ENCODE measurements at places on chromosomes 11 and 22.

DNA sequence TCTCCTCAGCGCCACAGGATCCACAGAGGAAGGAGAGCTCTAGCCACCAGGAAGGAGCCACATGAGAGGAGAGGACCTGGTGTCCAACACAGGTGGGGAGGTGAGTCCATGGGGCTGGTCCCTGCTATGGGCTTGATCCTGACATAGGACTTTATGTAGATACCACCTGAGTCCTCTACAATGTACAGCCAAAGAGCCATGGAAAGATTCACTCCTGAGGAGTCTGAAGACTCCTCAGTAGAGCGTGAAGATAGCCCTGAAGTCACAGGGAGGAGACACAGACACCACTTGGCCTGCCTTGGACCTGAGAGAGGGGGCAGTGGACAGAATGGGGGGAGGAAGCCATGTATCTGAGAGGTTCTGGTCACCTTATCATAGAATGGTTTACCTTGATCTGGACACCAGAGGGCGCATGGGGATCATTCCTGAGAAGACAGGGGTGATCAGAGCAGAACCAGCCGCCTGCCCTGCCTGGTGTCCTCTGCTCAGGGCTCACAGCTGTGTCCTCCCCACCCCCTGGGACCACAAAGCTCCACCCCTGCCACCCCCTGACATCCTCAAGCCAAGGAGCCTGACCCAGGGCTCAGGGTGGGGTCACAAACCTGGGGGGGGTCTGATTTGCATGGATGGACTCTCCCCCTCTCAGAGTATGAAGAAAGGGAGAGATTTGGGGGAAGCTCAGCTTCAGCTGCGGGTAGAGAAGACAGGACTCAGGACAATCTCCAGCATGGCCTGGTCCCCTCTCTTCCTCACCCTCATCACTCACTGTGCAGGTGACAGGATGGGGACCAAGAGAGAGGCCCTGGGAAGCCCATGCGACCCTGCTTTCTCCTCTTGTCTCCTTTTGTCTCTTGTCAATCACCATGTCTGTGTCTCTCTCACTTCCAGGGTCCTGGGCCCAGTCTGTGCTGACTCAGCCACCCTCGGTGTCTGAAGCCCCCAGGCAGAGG, 77.0 kb downstream of the ZNF280B start:
- DNase-seq = peak; percentile 27

DNA sequence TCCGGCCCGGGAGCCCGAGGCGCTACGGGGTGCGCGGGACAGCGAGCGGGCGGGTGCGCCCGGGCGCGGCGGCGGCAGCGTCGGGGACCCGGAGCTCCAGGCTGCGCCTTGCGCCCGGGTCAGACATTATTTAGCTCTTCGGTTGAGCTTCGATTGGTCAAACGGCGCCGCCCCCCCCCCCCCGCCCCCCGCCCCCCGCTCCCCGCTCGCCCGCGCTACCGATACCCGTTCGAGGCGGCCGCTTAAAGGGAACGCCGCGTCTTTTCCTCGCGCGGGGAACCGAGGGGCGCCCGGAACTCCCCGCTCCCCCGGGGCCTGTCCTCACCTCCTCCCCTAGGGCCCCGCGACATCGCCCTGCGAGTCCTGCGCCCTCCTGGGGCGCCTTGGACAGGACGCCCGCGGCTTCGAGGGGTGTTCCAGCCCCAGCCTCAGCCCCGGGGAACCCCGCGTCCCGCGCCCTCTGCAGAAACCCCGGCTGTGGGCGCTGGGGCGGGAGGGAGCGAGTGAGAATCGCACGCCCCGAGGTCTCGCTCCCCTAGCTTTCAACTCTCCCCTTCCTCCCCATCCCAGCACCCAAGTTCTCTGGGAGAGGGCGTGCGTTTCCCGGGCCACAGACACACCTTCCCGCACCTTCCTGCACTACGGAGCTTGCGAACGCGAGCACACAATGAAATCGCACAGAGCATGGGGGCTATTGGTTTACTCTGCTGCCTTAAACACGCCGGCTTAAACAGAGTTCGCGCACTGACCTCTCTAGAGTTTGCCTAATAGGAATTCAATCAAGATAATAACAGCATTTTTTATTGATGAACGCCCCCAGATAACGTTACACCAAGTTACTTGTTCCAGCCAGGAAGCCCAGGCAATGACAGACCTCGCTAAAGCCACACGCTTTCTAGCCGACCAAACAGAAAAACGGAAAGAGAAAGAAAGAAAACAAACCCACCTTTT, at the start of gene BDNF:
BDNF (minus strand) TSS at position 105 of the 951 bp plus-strand sequence. CDS start 41,891 bp downstream, outside the sequence.
- DNase-seq = no peak

GRCh38 chr11:19929147-19929546, 216.5 kb downstream of the NAV2 start:
- no peak for DNase-seq

- DNase-seq = no peak
These were observed 2.9 kb upstream of the MGAT3 start for GRCh38 chr22:39453765-39454378.

GRCh38 chr11:133823614-133824013, 21.7 kb downstream of the SPATA19 start:
- no peak for DNase-seq

GRCh38 chr11:8871962-8872361, 39.0 kb upstream of the AKIP1 start:
- no peak for DNase-seq

DNA sequence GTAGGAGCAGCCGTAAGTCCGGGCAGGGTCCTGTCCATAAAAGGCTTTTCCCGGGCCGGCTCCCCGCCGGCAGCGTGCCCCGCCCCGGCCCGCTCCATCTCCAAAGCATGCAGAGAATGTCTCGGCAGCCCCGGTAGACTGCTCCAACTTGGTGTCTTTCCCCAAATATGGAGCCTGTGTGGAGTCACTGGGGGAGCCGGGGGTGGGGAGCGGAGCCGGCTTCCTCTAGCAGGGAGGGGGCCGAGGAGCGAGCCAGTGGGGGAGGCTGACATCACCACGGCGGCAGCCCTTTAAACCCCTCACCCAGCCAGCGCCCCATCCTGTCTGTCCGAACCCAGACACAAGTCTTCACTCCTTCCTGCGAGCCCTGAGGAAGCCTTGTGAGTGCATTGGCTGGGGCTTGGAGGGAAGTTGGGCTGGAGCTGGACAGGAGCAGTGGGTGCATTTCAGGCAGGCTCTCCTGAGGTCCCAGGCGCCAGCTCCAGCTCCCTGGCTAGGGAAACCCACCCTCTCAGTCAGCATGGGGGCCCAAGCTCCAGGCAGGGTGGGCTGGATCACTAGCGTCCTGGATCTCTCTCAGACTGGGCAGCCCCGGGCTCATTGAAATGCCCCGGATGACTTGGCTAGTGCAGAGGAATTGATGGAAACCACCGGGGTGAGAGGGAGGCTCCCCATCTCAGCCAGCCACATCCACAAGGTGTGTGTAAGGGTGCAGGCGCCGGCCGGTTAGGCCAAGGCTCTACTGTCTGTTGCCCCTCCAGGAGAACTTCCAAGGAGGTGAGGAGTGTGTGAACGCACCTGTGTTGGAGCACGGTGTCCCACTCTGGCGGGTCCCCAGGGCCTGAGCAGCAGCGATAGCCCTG, at the start of gene TAGLN:
TAGLN (plus strand) TSS at position 318 of the 863 bp plus-strand sequence. CDS start 3,644 bp downstream, outside the sequence.
- no peak for DNase-seq

DNA sequence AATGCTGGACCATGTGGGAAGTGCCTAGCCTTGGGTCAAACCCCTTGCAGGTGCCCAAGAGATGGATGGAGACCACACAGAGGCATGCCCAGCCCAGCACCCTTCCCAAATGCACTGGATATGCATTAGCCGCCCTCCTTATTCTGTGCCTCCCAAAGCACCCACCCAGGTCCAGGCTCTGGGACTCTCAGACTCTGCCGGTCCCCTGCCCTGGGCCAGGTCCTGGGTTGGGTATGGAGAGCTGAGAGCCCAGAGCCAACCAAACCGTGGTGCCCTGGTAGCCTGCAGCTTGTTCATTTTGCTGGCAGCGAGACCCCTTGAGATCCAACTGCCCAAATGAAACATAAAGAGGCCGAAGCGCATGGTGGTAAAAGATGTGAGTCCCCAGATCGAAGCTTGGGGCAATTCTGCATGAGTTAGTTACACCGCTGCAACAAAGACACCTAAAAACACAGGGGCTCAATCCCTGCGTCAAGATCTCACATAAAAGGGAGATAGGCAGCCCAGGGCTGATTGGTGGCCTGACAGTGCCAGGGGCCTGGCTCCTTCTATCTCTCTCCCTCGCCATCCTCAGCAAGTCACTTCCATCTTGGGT, 61.5 kb downstream of the MYEOV start:
- DNase-seq = no peak

GRCh38 chr11:112223121-112223520, 3.1 kb upstream of the PTS start:
- DNase-seq = no peak

- no peak for DNase-seq
These were observed 1.2 kb downstream of the NUP160 start for GRCh38 chr11:47846998-47847397.
